ENCODE measurements at places on chromosomes 6 and 20. TPM values are rescaled to one million over a fixed set of nuclear protein-coding genes. Genes with fewer than 3 reads are reported as not detected.

The NNAT gene
- not detected for total RNA-seq

GRCh38 chr6:135108692-135109091 lies 54.1 kb upstream of the HBS1L start:
- no peak for DNase-seq

GRCh38 chr6:25695671-25696070 lies 43.7 kb downstream of the SCGN start:
- DNase-seq = no peak

DNA sequence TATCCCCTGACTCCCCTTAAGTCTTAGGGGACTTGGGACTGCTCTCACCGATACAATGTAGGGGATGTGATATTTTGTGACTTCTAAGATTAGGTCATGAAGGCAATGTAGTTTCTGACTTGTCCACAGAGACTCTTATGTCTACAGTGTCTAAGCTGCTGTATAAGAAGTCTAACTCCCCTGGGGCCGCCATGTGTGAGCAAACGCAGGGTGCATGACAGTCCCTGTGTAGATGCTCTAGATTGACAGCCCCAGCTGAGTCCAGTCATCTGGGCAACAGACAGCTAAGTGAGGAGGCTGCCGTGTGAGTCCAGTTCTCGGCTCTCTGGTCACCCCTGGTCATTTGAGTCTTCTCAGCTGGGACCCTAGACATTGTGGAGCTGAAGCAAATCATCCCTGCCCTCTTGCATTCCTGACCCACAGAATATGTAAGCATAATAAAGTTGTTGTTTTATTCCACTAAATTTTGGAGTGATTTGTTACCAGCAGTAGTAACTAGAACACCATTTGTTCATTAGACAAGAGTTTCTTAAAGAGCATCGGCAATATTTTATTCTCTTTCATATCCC lies 743.3 kb upstream of the CHD6 start:
- no peak for DNase-seq
